ENCODE measurements at places on chromosomes 12 and 14.

DNA sequence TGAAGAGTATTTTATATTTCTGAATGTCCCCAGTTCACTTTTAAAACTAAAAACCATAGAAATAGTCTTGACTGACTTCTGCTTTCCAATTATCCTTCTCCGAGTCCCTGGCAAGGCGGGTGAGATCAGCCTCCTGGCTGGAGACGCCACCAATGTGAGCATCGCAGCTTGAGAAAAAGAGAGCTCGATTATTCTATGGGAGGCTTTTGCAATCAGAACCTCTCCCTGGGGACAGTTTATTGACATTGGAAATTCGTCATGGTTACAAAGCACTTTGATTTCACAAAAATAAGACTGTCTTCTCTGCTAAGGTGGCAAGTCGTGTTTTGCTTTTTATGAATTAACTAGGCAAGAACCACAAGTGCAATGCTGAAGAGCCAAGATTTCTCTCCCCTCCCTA is 23.6 kb upstream of the GPHB5 start:
- no peak for DNase-seq

DNA sequence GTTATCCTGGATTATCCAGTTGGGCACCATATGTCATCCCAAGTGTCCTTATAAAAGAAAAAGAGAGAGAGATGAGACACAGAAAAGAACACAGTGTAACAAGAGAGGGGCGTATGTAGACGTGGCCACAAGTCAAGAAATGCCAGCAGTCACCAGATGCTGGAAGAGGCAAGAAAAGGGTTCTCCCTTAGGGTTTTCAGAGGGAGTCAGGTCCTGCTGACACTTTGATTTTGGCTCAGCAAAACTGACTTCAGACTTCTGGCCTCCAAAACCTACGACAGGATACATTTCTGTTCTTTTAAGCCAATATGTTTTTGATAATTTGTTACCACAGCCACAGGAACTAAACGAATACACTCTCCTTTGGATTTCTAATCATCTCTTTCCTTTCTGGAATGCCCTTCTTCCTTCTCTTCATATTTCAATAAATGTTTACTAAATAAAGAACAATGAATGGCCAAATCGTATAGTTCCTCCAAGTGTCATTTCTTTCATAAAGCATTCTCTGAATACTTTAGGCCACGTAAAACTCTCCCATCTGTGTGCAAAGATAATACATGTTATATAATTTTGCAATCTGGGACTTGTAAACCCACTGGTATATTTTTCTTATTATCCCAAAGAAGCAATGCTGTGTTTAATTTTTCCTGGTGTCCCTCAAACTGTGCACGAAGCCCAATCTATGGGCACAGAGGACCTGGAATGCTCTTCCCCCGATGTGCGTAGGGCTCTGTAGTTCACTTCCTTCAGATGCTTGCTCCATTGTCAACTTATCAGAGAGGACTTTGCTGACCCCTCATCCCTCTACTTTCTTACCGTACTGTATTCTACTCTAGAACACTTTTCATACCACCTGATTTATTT is 303.6 kb downstream of the CEP128 start:
- DNase-seq, result no peak

DNA sequence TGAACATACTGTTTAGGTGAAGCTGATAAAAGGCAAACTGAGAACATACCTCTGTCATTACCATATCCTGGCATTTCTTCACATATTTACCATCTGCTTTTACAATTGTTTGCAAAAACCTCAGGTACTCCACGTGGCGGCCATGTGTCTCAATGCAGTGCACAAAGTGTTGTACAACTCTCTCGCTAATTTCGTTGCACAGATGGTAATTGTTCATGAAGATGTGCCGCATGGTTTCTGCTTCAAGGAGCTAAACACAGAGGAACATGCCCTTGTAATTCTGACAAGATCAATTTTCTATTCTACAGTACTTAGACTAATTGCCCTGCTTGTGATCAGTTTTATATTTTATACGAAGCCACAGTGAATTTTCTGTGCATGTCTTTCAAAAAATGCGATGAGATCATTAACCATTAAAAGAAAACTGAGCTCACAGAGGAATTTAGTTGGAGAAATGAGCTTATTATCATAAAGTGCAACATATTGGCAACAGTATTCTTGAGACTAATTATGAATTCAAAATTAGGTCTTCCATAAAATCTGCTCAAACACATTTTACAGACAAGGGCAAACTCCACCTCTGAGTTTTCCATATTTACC is 233.8 kb downstream of the ITPR2 start:
- DNase-seq, result no peak

- DNase-seq, result no peak
These were observed 47.3 kb upstream of the FZD10 start for GRCh38 chr12:130114952-130115351.

- no peak for DNase-seq
These were observed 24.5 kb upstream of the HIGD1C start for GRCh38 chr12:50927766-50928224.

- DNase-seq, result no peak
These were observed 143.5 kb downstream of the KCNA5 start for GRCh38 chr12:5187136-5187535.

GRCh38 chr12:6143303-6143675 is 18.8 kb upstream of the VWF start:
- no peak for DNase-seq

DNA sequence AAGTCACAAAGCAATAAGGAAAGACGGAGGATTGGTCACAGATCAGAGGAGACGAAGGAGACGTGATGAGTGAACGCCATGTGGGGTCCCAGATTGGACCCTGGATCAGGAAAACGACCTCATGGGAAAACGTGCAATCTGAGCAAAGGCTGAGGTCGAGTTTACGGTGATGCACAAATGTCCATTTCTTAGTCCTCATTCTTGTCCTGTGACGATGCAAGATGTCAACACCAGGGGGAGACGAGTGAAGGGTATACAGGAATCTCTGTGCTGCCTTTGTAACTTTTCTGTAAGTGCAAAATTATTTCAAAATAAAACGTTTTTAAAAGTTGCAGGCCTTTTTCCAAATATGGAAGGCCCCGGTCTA is 329.8 kb downstream of the MED13L start:
- no peak for DNase-seq

DNA sequence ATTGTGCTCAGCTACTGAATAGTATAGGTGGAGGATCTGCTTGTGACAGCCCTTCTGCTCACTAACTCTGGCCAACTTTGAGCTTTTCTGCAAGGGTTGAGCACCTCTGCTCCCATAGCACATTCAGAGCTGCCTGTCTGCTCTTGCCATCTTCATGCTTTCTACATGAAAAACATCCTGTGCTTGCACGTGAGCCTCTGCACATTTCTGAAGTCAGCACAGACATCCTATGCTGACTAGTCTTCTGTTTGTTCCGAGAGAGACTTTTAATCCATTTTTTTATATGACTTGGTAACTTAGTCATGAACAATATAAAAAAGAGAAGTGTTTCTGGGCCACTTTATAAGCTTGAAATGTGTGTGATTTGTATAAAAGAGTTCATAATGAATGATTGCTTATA is 969.3 kb downstream of the TMTC2 start:
- DNase-seq, result no peak

- DNase-seq, result no peak
These were observed 35.1 kb downstream of the ST8SIA1 start for GRCh38 chr12:22299294-22299912.

- DNase-seq, result no peak
These were observed 253.3 kb downstream of the ATXN7L3B start for GRCh38 chr12:74790931-74791330.

- DNase-seq, result no peak
These were observed 92.3 kb upstream of the BCAT1 start for GRCh38 chr12:25041006-25041741.

DNA sequence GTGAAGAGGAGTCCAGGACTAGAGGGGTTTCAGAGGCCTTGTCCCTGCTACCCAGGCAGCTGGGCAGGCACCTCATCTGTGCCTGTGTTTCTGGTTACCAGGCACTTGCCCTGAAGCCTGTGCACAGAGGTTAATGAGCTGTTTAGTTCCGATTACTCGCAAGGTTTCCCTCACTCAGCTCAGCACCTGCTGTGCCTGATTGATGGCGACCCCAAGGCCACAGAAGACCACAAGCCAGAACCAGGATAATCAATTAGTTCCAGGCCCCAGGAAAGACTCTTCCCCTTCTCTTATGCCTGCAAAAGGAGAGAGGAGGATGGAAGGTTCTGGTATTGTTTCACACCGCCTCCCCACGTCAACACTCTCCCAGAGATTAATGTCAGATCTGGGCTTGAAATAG is 88.8 kb upstream of the NOS1 start:
- DNase-seq, result no peak

DNA sequence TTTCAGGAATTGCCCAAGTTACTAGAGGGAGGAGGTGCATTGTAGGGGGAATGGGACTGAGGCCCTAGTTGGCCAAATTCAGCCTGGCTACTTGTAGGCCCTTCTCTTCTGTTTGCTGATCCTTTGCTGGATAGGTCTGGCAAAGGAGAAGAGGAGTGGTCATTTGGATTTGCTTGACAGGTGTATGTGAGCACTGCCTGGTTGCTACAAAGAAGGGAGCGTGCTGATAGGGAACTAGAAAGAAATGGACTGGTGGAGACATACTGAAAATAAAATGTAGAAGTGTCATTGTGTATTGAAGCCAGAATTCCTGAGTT is 3.6 kb downstream of the PSMA6 start:
- no peak for DNase-seq

- no peak for DNase-seq
These were observed 98.1 kb upstream of the NCOR2 start for GRCh38 chr12:124665511-124665910.

- DNase-seq, result no peak
These were observed 892 bp downstream of the TCHP start for GRCh38 chr12:109900752-109901580.

- no peak for DNase-seq
These were observed 106.1 kb downstream of the PTPN11 start for GRCh38 chr12:112524676-112525425.

GRCh38 chr14:21043974-21044618 is 1.9 kb downstream of the RNASE7 start:
- DNase-seq, result peak; percentile 13

- DNase-seq, result no peak
These were observed 140.1 kb upstream of the PARP11 start for GRCh38 chr12:4012977-4013968.

GRCh38 chr14:78157494-78158437 is 12.4 kb upstream of the NRXN3 start:
- no peak for DNase-seq

DNA sequence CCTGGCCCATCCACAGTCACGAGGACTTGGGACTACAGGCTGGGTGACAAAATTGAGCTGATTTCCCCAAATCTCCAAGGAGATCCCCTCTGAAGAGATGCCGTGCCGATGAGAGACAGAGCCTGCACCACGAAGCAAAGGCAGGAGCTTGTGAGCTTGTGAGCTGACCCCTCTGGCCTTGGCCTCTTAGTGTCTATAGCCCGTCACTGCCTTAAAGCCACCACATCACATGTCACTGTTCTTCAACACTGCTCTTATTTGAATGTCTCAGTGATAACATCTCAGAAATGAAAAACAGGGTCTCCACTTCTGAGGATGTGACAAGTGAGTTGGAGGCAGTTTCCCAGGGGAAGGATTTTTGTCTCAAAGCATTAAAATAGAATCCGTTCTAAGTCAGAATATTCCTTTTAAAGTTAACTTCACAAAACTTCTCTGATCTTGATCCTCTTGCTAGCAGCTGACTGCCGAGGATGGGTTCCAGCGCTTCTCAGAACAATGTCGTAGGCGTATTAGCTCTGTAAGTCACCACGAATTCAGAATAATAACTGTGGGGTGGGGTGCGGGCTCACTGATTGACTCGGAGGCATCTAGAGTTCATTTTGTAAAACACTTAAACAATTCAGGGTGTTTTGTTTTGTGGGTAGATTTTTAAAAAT is 37.5 kb downstream of the CHST11 start:
- DNase-seq, result peak; percentile 15

DNA sequence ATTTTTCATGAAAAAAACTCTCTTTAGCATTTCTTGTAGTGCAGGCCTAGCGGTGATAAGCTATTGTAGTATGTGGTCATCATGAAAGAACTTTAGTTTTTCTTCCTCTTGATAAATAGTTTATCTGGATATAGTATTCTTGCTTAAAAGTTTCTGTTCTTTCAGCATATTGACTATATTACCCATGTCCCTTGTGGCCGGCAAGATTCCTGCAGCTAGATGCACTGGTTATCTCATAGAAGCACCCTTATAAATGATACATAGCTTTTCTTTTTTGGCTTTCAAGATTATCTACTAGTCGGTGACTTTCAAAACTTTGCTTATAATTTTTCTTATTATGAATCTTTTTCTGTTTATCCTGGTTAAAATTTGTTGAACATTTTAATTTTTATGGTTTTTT is 234.8 kb downstream of the ALG10 start:
- no peak for DNase-seq

GRCh38 chr12:26431211-26431610 is 235.8 kb downstream of the SSPN start:
- no peak for DNase-seq

GRCh38 chr14:96582995-96583394 is 80.8 kb downstream of the PAPOLA start:
- no peak for DNase-seq

DNA sequence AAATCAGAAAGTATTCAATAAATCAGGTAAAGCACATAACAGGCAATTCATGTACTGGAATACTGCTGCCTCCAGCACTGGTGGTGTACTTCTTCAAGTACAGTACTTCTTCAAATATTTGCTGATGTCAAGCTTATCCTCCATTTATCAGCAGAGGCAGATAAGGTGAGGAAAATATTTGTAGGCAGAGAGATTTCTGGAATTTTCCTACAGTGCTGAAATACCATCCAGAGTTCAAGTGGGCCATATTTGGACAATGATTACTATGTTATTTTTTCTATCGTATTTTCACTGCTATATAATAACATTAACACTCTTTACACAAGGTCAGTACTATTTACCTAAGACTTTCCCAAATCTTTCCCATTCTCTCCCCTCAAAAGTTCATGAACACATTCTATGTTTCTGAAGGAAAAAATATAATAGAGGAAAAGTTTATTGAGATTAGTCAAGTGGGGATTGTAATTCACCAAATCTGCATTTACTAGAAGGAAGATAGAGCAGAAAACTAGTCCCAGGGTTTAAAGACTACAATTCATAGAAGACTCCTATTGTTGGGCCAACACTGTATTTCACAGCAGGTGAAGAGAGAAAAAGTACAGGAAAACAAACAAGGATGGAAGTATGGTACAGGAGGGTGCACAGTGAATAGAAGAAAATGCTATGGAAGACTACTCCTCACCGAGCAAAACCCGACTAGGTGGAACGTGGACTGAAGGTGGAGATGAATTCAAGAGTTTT is 141.1 kb downstream of the PAWR start:
- no peak for DNase-seq

GRCh38 chr12:93595351-93595750 is 22.9 kb downstream of the SOCS2 start:
- DNase-seq, result no peak

DNA sequence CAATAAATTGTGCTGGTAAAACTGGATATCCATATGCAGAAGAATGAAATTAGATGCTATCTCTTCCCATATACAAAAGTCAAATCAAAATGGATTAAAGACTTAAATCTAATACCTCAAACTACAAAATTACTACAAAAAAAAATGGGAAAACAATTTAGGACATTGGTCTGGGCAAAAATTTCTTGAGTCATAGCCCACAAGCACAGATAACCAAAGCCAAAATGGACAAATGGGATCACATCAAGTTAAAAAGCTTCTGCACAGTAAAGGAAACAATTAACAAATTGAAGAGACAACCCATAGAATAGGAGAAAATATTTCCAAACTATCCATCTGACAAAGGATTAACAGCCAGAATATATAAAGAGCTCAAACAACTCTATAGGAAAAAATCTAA is 264.6 kb downstream of the NUAK1 start:
- no peak for DNase-seq

- DNase-seq, result no peak
These were observed 155.6 kb upstream of the TMEM132C start for GRCh38 chr12:128111333-128111732.

Measured in T-helper 9 cell (primary cell).